ENCODE measurements at places on chromosomes 2 and 18.

DNA sequence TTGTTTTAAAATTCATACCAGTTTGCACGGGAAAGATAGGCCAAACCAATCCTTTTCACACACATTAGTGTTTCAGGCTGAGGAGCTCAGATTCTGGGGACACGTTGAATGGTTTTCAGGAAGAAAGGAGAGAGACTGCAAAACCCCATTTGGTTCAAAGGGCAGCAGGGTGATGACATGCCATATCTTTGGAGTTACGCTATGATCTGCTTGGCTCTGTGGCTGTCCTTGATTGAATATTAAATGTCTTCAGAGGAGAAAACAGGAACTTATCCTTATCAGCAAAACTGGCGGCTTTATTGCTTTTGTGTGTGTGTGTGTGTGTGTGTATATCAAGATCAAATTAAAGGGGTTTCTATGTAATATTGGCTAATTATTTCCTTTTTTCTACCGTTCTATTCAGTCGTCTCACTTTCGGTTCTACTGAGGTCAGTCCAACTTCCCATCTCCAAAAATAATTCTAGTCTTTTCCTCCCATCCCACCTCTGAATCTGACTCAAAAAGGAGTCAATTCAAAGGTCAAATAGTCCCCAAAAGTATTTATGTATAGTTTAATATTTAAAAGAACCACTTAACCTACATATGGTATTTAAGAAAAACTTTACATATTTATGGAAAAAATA is 292.9 kb upstream of the CCDC68 start:
- no peak for DNase-seq

DNA sequence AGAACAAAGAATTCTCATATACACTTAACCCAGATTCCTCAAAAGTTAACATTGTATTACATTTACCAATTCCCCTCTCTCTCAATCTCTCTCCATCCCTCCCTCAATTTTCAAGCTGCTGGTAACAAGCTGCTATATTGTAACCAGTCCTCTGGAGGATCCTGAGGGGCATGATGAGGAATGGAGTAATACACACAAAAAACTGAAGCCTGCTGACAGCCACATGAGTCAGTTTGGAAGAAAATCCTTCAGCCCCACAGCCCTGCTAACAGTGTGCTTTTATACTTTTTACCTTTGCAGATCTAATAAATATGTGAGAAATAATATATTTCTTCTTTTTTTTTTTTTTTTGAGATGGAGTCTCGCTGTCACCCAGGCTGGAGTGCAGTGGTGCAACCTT is 165.7 kb upstream of the RAB12 start:
- DNase-seq: no peak

- no peak for DNase-seq
Observed at GRCh38 chr18:8052237-8052701, 485.2 kb downstream of the PTPRM start.

- no peak for DNase-seq
Observed at GRCh38 chr2:70002241-70002899, 40.9 kb upstream of the ASPRV1 start.

DNA sequence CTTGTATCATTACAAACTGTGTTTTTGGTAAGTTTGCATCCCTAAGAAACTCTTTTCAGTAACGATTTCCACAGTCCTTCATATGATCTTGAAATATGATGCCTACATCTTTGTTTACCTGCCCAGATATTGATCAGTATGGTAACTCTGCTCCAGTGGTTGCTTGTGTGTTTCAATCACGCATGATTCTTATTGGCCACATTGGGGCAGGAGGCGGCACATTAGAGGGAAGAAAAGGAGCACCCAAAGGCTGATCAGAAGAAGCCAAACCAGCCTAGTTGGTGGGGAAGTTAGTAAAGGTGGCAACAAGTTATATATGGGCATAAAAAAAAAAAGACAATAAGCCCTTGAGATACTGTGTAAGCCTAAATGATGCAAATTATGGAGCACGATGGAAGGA is 158.9 kb downstream of the RHBDD1 start:
- no peak for DNase-seq

Measured in activated CD8-positive, alpha-beta memory T cell treated with anti-CD3 and anti-CD28 coated beads for 48 hours (primary cell).